ENCODE measurements at places on chromosomes 12 and 14.

- peak; percentile 27 for DNase-seq
Measured at GRCh38 chr14:56759633-56760032, 50.6 kb downstream of the OTX2 start.

GRCh38 chr12:131530422-131530821 lies 180.5 kb upstream of the SFSWAP start:
- DNase-seq = no peak

DNA sequence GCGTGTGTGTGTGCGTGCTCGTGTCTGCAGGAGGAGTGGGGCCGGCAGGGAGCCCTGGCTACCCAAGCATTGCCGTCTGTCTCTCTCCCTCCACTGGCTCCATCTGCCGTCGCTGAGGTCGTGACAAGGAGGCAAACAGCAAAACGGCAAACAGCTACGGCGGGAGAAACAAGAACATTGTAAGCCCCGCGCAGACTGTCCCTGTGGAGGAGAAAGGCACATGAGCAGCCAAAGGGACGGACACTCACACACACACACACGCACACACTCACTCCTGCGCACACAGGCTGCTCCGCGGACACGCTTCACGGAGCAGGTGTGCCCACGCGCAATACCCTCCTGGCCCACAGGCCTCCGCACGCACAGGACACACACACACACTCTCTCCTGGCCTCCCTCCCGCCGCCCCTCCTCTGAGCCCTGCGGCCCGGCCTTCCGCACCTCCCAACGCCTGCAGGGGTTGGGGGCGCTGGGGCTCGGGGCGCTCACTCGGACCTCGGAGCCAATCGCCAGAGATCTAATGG lies 905 bp downstream of the CISTR start:
- no peak for DNase-seq

DNA sequence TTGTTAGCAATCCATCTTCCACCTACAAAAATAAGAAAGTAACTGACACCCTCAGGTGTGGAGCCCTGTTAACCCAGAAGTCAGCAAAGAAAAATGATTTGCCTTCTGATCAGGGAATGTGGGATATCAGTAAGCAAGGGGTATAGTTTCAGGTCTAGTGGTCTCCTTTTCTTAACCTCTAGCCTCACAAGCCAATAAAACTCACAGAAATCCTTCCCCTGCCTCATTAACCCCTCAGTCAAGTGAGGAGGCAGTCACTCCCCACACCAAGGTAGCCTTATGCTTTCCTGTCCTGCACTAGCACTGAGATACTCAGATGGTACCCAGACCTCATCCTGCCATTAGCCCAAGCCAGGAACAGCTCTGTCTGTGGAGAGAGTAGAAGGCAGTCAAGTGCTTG lies 103.4 kb upstream of the VASH1 start:
- no peak for DNase-seq

- no peak for DNase-seq
Measured at GRCh38 chr12:132146098-132146497, 1.8 kb downstream of the NOC4L start.

- peak; percentile 86 for DNase-seq
Measured at GRCh38 chr12:122862872-122863701, 27.8 kb downstream of the HIP1R start.

DNA sequence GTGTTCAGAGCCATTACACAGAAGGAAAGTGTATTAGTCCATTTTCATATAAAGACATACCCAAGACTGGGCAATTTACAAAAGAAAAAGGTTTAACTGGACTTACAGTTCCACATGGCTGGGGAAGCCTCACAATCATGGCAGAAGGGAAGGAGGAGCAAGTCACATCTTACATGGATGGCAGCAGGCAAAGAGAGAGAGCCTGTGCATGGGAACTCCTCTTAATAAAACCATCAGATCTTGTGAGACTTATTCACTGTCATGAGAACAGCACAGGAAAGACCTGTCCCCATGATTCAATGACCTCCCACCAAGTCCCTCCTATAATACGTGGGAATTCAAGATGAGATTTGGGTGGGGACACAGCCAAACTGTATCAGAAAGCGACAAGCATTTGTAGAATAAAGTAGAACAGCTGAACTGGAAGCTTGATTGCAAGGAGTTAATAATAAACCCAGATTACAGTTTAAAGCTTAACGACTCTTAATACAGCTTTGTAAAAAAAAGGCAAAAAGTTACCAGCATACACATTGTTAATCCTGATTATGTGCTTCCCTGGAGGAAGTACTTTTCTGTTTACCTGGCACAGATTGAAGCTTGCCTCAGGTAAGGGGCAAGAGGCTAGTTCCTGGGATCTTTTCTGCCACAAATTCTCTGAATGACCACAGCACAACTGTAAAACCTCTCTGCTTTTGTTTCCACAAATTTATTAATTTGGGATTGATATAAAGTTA lies 18.1 kb upstream of the STON2 start:
- DNase-seq = no peak

GRCh38 chr12:39127401-39127800 lies 222.0 kb upstream of the CPNE8 start:
- DNase-seq = no peak

DNA sequence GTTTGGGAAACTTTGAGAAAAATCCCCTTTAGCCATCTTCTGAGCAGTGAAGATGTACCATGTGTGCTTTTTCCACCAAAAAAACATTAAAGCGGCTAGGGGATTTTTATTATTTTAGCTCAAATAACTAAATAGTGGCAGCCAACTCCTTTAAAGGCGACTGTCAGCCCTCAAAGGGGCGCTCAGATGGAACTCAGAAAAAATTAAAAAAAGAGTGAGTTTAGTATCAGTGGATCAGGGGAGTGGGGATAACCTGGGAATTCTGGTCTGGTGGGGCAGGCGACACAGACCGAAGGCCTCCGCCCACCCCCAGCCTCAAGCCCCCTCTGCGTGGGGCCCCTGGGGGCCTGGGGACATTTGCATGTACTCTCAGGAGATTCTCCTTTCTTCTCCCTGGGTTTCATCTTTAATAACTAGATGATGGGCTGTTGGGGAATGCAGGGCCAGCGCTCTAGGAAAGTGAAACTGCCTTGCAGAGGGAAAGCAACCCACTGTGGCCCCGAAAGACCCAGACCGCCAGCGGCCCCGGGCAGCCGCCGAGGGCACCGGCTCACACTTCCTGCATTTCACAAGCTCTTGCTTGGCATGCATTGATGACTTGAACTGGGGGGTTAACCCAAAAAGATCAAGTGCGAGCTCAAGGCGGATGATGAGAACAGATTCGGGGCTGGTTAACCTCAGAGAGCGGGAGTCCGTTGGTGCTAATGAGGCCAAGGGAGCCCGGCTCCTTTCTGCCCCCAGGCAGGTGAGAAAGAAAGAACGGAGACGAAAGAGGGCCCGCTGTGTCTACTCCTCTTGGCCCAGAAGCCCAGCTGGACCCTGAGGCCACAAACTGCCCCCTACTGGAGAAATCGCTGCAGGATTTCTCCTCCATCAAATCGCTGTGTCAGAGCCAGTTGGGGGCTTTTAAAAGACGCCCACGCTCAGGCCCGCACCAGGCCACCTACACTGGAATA lies 7.3 kb upstream of the BATF start:
- DNase-seq = no peak

DNA sequence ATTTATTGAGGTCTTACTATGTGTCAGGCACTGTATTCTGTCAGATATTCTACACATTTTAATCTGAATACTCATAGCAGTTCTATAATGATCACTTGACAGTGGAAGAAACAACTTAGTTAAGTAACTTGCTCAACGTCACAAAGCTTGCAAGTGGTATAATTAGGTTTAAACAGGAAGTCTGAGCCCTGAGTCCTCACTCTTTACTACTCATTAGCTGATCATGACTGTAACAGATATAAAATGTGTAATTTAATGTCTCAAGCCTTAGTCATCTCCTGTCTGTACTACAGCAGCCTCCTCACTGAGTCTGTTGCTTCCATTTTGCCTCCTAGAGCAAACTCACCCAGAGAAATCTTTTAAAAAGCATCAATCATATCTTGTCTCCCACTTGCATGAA lies 38.9 kb downstream of the PPP4R4 start:
- no peak for DNase-seq

- DNase-seq = no peak
Measured at GRCh38 chr12:125071456-125071855, 6.2 kb downstream of the AACS start.

- peak; percentile 8 for DNase-seq
Measured at GRCh38 chr14:22047115-22047514, 373.5 kb upstream of the OR4E1 start.

DNA sequence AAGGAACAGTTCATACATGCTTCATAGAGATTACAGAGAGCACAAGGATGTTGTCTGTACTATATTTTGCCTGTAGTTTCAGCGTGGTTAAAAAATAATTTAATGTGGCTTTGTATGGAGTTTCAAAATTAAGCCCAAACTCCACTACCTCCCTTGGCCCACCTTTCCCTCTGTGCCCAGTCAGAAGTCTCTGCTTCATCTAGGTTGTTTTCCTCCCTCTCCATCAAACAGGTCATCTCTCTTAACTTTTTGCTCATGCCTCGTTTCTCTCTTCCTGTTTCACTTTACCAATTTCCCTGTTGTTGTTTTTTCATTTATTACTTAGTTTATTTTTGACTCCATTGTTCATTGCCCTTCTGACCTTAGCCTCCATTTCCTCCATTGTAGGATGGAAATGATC lies 94.9 kb upstream of the NEDD1 start:
- no peak for DNase-seq

- no peak for DNase-seq
Measured at GRCh38 chr14:47966076-47966810, 290.8 kb upstream of the MDGA2 start.

DNA sequence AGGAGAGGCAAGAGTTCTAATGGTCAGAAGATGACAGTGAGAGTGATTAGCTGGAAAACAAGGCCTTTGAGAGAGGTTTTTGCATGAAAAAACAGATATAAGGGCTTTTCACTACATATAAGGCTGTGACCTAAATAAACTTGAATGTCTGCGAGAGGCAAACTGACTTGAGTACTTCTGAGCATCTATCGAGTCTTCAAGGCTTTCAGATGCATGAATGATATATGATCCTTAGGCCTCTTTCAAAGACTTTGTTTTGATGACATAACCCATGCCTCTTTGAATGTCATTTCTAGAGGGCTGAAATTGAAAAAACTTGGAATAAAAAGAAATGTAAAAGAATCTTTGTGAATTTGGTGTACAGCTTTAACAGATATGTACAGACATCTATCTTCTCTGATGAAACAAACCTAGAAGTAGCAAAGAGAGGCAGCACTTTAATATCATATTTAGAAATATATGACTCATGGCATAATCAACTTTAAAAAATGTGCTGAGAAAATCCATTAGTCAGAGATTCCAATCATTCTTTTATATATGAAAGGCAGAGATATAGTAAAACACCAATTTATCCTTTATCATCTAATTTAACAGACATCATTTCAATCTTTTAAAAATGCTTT lies 72.6 kb downstream of the PPM1H start:
- no peak for DNase-seq

DNA sequence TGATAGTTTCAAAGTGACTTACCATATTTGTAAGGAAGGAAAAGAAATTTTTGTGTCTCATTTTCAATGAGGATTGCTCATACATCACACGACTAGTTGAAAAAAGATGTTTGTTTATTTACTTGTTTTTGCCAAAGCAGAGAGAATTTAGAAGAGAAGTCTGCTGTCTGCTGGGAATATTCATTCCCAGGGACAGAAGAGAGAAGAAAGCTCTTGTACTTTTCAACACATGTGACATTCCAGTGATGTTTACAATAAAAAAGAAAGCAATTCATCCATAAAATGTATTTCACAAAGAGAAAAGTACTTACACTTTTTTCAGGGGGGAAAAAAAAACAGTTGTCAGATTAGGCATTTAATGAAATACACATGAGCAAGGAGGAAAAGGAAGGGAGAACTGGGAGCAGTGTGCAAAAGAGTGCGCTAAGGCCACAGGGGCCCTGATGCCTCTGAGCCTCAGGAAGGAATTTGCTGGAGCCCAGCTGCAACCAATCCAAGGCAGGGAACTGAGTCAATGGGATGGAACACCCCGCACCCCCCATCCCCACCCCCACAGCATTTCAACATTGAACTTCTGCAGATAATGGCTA lies 115.0 kb downstream of the RPAP3 start:
- no peak for DNase-seq

GRCh38 chr12:4829793-4830162 lies 79.9 kb upstream of the KCNA1 start:
- peak; percentile 23 for DNase-seq

DNA sequence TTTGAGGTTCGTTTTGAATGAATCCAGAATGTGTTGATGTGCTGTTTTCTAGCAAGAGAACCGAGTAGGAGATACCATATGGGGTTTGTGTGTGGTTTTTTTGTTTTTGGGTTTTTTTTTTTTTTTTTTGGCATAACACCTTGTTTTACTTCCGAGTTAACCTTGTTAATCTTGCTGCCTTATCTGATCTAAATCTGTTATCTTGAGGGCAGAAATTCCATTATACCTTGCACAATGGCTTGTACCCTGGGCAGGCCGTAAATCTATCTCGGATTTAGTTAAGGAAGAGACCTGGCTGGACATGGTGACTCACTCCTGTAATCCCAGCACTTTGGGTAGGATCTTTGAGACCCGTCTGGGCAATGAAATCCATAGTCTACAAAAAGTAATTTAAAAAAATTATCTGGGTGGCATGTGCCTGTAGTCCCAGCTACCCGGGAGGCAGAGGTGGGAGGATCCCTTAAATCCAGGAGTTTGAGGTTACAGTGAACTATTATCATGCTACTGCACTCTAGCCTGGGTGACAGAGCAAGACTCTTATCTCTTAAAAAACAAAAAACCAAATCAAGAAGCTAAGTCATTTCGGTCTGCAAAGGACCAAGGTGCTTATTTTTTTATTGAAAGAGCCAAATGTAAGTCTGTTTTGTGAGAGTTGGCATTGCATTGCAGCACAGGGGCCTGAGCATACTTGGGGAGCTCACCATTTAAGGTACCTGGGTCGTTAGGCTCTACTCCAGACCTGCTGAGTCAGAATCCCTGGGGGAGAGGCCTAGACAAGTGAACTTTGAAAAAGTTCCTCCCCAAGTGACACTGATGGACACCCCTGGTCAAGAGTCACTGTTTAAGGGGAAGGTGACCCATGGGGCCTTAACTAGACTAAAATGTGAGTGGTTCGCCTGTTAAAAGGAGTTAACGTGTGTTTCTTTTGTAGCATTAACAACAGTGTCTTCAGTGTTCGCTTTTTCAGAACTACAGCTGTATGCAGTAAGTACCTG lies 6.7 kb downstream of the DLST start:
- no peak for DNase-seq

DNA sequence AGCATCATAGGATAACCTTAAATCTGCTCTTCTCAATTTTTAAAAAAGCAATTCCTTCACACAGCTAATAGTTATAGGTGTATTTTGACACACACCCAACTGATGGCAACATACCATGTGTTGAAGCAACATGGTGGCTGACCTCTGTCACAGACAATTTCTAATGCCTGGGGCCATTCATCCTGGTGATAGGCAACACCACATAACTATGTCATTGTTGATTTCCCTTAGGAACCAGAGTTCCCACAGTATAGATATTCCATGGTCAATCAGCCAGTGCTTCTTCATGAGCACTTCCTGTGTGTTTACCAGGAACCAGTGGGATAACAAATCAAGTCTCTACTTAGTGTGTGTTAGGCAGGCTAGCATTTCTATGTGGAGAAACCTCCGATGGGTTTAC lies 88.3 kb downstream of the FIGNL2 start:
- DNase-seq = no peak

DNA sequence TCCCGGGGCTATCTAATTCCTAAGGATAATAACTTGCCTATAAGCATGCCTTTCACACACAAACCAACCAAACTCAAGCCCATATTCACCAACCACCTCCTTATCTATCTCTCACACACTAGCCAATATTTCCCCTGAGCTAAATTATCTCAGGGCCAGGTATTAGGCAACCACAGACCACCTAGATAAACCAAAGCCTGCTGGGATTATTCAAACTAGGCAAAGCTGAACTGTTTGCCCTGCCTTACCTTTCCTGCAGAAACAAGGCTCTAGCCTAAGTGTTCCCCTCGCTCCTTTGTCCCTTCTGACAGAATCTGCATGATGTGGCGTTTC lies 114.7 kb upstream of the EEA1 start:
- DNase-seq = no peak
